ENCODE measurements at places on chromosomes 6 and 20.

DNA sequence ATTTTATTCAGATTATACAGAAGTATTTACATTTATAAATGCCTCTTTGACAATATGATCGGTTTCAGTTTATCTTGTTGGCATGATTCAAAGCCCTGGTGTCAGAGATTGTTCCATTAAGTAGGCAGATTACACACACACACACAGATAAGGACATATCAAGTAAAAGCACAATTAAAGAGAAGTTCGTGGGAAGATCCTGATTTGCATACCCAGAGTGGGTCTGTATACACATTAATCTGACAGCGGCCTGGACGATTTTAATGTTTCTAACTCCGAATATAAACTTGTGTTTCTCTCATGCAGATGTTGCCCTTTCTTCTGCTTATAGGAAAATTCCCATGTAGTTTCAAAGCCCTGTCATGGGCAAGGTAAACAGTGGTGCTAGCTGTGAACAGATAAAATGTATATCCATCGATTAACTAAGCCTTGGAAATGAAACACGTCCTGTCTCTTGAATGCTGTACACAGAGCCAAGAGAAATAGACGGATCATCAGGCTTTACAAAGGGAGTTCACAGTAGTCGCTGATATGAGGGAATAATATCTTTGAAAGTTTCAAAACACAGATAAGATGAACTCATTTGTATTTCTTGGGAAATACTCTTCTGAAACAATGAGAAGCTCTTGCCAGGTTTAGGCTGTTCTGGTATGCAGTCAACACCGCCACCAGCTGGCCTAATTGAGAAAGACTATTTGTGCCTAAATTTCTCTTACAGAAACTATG lies 108.2 kb upstream of the GMDS start:
- DNase-seq, result peak; percentile 57

- DNase-seq, result no peak
Measured at GRCh38 chr6:164214066-164214465, 799.5 kb downstream of the QKI start.

GRCh38 chr6:4351520-4352321 lies 216.3 kb upstream of the ECI2 start:
- DNase-seq, result peak; percentile 59

GRCh38 chr20:20231528-20232298 lies 136.2 kb upstream of the INSM1 start:
- DNase-seq, result no peak

- no peak for DNase-seq
Measured at GRCh38 chr6:152300517-152300916, 336.6 kb downstream of the SYNE1 start.

- DNase-seq, result no peak
Measured at GRCh38 chr20:38112930-38113294, 52.2 kb downstream of the TGM2 start.

DNA sequence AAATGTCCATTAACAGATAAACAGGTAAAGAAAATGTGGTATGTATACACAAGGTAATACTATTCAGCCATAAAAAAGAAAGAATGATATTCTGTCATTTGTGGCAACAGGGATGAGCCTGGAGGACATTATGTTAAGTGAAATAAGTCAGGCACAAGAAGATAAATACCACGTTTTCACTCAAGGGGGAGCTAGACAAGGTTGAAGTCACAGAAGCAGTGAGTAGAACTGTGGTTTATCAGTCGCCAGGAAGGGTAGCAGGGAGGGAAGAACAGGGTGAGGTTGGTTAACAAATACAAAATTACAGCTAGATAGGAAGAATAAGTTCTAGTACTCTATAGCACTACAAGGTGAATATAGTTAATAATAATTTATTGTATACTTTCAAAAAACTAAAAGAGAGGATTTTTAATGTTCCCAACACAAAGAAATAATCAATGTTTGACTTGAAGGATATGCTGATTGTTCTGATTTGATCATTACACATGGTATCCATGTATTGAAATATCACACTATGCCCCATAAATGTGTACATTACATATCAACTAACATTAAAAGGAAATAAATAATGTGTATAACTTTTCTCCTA lies 21.1 kb downstream of the RTN4IP1 start:
- DNase-seq, result no peak

- DNase-seq, result no peak
Measured at GRCh38 chr6:129206821-129207220, 323.9 kb downstream of the LAMA2 start.

- DNase-seq, result no peak
Measured at GRCh38 chr6:32117461-32117860, 8.3 kb upstream of the TNXB start.

DNA sequence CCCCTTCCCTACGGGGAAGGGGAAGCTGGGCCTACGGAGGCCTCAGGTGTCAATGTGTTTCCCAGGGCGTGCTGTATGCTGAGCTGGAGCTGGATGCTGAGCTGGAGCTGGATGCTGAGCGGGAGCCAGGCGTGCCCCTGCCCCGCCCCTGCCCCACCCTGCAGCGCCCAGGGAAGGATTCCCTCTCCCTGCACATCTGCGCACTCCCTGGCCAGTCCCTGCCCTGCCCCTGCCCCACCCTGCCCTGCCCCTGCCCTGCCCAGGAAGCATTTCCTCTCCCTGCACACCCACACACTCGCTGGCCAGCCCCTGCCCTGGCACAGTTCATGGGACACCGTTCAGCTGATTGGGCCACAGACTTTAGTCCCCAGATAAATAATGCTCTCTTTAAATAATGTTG lies 196.8 kb downstream of the SMOC2 start:
- no peak for DNase-seq

- no peak for DNase-seq
Measured at GRCh38 chr6:169927711-169928110, 176.3 kb downstream of the ERMARD start.

Data from uterus (tissue), 4 donors.